ENCODE measurements at places on chromosomes 3 and 15.
A peak's percentile ranks its signal among the peaks of the same experiment; 100 is the strongest.

DNA sequence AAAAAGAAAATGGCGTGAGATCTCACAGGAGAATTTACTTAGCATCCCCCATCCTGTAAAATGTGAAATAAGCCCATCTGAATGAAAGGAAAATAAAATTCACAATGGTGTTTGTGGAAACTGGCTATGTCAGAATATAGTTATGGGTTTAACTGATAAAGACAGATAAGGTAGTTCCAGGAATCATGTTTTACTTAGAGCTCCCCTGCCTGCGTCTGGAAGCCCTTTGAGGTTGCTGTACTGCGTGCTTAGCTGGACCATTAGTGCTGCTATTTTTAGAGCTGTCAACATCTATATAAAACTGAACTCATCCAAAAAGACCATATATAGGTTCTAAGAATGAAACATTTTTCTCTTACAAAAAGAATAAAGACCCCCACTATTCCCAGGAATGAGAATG lies 130.8 kb downstream of the LSAMP start:
- no peak for DNase-seq

DNA sequence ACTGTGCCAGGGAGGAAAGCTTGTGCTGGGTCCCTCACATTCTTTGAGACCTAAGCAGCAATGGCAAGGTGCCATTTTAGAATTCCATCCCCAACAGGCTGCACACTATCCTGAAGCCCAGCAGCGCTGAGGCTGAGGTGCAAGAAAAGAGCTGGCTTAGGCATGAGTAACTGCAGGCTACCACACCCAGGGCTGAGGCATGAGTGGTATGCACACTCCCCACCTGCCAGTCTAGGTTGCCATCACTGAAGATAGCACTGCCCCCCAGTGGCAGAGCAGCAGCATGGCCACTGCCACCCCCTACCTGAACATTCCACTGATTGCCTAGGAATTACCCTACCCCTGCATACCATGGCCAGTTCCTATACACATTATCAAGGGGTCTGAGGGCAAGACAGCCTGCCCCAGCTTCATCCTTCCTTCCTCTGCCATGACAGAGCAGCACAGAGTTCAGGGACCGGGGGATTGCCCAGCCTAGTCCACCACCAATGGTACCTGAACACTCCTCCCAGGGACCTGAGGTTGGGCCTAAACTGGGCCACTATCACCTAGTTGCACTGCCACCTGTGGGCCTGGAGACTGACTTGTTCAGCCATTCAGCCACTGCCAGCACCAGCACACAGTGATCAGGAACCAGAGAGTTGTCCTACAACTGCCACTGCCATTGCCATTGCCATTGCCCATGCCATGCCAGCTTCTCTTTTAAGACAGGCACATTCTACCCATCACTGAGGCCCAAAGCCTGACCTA lies 129.8 kb downstream of the SATB1 start:
- DNase-seq: no peak

DNA sequence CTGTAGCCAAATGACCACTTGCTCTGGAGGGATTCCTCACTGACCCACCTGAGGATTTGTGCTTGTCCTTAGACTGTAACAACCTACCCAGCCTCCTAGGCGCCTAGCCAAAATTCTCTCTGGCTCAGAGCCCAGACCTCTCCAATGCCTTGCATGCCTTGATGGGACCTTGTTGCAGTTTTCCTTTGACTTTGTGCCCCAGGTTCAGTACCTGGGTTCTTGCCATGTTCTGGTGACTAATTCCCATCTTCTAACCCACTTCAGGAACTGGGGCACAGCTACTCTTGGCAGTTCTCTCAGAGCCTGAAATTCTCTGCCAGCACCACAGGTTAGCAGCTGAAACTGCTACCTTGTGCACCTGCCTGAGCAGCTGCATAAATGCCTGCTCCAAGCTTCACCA lies 27.0 kb upstream of the UBE3A start:
- DNase-seq: no peak

DNA sequence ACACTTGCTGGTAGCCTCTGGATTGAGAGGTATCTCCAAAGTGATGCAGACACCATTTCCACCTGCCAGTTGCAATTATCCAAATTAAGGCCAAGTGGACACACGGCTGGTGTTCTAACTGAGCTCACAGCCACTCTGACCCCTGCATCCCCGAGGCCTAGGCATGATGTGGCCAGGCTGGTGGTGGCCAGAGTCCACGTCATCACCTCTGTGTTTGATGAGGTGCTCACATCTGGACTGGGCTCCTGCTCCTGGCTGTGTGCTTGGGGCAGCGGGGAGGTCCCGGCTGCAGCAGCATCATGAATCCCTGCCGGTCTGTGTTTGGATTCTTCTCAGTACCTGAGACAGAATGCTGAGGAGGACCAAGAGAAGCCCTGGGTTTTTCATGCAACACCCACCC lies 4.9 kb downstream of the OXTR start:
- DNase-seq: no peak

DNA sequence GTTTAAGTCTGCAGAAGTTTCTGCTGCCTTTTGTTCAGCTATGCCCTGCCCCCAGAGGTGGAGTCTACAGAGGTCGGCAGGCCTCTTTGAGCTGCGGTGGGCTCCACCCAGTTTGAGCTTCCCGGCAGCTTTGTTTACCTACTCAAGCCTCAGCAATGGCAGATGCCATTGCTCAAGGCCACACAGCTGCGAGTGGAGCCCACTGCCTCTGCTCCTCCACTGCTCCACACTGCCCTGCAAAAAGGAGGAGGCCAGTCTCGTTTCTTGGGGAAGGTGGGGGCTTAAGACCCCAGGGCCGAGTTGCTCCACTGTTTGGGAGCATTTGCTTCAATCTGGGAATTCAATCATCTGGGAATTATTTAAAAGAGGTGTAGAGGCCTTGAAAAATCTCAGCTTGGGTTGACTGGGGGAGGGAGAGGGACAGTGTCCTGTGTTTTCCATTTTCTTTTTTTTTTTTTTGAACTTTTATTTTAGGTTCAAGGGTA lies 144.6 kb upstream of the MEF2A start:
- no peak for DNase-seq

DNA sequence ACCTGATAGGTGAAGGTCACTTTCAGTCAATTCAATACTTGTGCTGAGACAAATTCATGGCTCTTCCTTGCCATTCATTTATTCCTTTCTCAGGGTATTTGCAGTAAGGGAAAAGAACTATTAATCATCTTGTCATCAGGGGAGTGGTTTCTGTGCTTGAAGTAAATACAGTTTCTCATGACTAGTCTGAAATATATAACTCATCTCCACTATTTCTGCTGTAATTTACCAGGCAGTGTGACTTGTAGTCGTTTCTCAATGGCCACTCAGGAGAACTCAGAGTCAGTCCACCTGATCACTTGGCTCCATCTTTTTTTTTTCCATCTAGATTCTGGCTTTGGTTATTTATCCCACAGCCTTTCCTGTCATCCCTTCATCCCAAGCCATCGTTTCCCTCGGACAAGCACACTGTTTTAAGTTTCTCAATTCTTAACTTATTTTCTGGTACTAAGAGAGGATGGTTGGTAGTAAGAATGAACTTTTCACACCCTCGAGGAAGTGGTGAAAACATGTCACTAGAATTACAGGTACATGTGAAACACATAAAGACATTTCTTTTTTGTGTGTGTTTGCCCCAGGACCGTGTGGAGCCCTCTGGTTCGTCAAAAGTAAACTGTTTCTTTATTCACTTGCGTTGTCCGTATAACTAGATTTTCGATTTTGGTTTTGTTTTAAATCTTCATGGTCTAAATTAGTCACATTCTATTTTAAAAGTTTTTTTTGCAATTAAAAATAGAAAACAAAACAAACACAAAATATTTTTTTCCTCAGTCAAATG lies 620.2 kb downstream of the ZBBX start:
- no peak for DNase-seq

DNA sequence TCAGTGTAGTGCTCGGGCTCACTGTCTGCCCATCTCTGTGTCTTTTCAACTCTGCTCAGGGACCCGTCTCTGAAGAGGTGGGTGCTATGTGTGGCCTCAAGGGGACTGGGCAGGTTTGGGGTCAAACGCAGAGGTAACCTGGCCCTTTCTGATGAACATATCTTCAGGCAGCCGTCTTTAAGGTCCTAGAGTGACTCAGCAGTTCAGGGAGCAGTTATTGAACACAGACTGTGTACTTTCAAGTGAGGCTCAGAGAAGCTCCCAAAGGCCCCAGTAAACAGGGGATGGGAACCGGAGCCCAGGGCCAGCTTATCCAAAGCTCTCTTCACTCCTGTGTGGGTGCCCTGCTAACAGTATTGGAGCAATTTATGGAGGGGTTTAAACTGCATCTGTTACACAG lies 73.1 kb downstream of the WDR76 start:
- DNase-seq: no peak

- no peak for DNase-seq
Measured at GRCh38 chr3:45890405-45890804, 4.1 kb downstream of the CCR9 start.

DNA sequence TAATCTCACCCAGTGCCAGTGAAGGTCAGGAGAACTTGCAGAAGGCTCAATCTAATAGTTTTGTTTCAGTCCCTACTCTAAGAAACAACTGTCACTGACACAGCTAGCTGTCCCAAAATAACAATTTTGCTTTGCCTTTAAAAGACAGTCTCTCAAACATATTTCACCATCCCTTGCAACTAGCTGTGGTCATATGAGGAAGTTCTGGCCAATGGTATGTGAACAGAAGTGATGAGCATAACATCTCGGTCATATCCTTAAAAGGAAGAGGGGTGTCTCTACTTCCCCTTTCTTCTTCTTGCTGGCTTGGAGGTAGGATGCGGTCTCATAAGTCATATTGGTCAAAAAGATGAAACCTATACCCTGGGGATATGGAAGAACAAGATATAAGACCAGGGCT lies 198.1 kb downstream of the NEK10 start:
- no peak for DNase-seq

DNA sequence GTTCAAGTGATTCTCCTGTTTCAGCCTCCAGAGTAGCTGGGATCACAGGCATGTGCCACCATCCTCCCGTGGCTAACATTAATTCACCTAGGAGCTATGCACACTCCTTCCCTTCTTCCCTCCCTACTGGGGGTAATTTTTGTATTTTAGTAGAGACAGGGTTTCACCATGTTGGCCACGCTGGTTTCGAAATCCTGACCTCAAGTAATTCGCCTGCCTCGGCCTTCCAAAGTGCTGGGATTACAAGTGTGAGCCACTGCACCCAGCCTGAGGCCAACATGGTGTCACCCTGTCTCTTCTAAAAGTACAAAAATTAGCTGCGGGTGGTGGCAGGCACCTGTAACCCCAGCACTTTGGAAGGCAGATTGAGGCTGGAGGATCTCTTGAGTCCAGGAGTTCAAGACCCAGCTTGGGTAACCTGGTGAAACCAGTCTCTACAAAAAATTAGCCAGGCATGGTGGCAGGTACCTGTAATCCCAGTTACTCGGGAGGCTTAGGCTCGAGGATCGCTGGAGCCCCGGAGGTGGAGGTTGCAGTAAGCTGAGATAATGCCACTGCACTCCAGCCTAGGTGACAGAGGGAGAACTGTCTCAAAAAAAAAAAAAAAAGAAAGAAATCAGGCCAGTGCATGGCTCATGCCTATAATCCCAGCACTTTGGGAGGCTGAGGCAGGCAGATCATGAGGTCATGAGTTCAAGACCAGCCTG lies 6.1 kb downstream of the RNU5B-1 start:
- DNase-seq: no peak

DNA sequence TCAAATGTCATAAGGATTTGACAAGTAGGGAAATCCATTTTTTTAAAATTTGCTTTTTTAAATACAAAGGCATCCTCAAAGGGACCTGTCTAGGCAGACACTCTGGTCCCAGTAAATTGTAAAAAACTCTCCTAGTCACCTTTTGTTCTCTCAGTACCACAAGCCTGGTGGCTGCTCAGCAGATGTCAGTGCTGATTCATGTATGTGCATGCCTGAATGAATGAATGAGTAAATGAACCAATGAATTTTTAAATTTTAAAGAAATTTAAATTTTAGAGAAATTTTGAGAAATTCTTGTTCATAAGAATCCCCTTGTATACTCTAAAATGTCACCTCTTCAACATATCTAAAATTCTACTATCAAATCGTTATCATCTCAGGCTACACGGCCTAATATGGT lies 199.5 kb downstream of the TLE3 start:
- DNase-seq: no peak

DNA sequence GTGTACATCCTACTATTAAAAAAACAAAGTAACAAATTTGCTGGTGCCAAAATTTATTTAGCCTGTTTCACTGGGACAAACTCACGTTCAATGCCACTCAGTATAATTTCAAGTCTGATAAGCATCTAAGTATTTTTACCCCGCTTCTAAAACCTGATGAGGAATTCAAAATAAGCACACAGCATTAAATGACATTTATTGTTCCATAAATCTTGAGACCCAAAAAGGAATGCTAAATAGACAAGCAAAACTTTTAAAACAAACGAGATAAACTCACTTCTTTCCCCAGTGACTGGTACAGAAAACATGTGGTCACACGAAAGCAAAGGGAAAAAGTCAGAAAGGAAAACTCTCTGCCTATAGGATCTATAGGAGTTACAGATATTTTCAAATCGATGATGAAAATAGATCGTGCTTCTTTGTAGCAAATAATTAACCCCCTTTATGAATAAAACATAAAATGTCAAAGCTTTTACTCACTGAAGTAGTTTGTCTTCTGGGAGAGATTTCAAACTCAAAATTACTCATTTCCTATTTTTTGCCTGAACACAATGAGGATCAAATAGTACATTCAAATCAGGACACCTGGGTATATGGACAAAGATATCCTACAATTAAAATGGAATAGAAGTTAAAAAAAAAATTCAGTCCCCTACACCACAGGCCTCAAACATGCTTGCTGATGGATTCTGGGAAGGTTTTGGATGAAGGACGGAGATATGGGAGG lies 51.7 kb downstream of the UBP1 start:
- DNase-seq: no peak

GRCh38 chr3:71069797-71070196 lies 513.7 kb downstream of the FOXP1 start:
- peak; percentile 48 for DNase-seq

DNA sequence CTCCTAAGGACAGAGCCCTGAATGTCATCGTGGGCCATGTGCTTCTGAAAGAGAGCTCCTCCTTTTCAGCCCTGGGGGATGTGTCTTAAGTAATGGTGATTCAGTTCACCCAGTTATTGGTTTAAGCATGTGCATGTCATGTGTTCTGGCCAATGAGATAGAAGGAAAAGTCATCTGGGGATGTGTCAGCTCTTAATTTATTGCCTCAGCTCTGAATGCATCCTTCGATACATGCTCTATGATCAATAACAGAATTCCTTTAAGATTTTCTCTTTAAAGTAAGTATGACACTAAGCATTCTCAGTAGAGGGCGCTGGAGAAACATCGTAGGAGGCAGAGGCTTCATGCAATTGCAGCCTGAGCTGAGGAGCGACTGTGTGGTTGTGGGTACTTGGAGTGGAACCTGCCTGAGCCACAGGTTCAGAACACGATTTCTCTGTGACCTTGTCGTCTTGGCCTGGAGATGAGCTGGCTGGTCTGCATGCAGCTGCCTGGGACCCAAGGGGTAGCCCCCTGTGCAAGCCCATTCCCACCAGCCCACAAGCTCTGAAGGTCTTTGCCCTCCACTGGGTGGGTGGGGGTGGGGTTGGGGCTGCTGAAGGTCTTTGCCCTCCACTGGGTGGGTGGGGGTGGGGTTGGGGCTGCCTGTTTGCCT lies 69.5 kb downstream of the C3orf38 start:
- DNase-seq: no peak

- no peak for DNase-seq
Measured at GRCh38 chr3:74510261-74510818, 104.1 kb downstream of the CNTN3 start.

GRCh38 chr15:45102226-45102625 lies 11.7 kb downstream of the DUOX2 start:
- no peak for DNase-seq
